Subcutaneous adipose tissue (tissue), 4 donors: ENCODE measurements at places on chromosomes 2 and 18. TPM values are rescaled to one million over a fixed set of nuclear protein-coding genes. Genes with fewer than 3 reads are reported as not detected.

Gene CCDC148
- total RNA-seq: 2.0 TPM

Gene DPY30
- 60.9 TPM for total RNA-seq

Gene PSMA8
- not detected for total RNA-seq

Gene DYNAP
- total RNA-seq: not detected

Gene ANKRD30BL
- not detected for total RNA-seq

Gene GPR39
- total RNA-seq: 0.66 TPM

Gene GAREM2
- total RNA-seq: 1.4 TPM
